Stimulated activated CD4-positive, alpha-beta T cell treated with anti-CD3 and anti-CD28 coated beads, Interleukin-4, amount 100 ng/mL, for 4 hours (primary cell): ENCODE measurements at places on chromosomes 16 and 17.

GRCh38 chr17:27293898-27294688, at the start of gene WSB1:
Gene WSB1, plus strand, starts transcription at chr17:27294114. Its CDS starts 282 bp downstream, at chr17:27294396.
- peak; percentile 88 for DNase-seq

- DNase-seq: no peak
Measured at GRCh38 chr16:50329446-50330189, 39.2 kb downstream of the BRD7 start.

DNA sequence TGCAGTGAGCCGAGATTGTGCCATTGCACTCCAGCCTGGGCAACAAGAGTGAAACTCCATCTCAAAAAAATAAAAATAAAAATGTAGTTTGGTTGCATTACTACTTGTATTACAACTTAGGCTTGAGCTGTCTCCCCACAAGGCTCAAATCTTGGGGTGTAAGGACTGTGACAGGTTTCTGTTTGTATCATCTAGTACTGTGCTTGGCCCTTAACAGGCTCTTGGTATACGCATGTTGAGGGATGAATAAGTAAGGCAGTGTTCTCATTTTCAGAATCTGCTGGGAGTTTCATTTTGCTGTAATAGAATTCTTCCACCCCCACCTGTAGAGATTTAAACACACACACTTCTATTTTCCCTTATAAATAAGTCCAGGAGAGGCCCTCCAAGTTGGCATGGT, 289.4 kb upstream of the EEF2KMT start:
- no peak for DNase-seq

GRCh38 chr16:16150117-16150877, 73.0 kb downstream of the ABCC6 start:
- DNase-seq: no peak
